ENCODE measurements at places on chromosomes 4 and X. TPM values are rescaled to one million over a fixed set of nuclear protein-coding genes. Genes with fewer than 3 reads are reported as not detected.

PFKFB1 gene
- total RNA-seq: 0.74 TPM

ZFYVE28 gene
- total RNA-seq: 13.6 TPM

TCP11X2 gene
- not detected for total RNA-seq

SMS gene
- 218 TPM for total RNA-seq

TAF7L gene
- 0.24 TPM for total RNA-seq

P2RY4 gene
- 0.65 TPM for total RNA-seq

PRSS12 gene
- 9.6 TPM for total RNA-seq

CSN1S1 gene
- total RNA-seq: not detected

SASH3 gene
- not detected for total RNA-seq

CT45A3 gene
- not detected for total RNA-seq

DCAF16 gene
- total RNA-seq: 54.2 TPM

SYN1 gene
- total RNA-seq: not detected

AMTN gene
- not detected for total RNA-seq

RAB33B gene
- total RNA-seq: 7.7 TPM

HPGD gene
- total RNA-seq: 0.96 TPM

TBX22 gene
- not detected for total RNA-seq

Data from PC-9 (cell line).